ENCODE measurements at places on chromosomes 1 and 21. TPM values are rescaled to one million over a fixed set of nuclear protein-coding genes. Genes with fewer than 3 reads are reported as not detected.

NDUFS2 gene
- 82.5 TPM for total RNA-seq

HSF2BP gene
- 0.26 TPM for total RNA-seq

KRTAP6-3 gene
- not detected for total RNA-seq

VANGL2 gene
- total RNA-seq, result 6.5 TPM

ASAP3 gene
- total RNA-seq, result 40.1 TPM

ATP1A2 gene
- total RNA-seq, result 18.6 TPM

ETNK2 gene
- 5.3 TPM for total RNA-seq
